ENCODE measurements at places on chromosomes 16 and 17. TPM values are rescaled to one million over a fixed set of nuclear protein-coding genes. Genes with fewer than 3 reads are reported as not detected.

DNA sequence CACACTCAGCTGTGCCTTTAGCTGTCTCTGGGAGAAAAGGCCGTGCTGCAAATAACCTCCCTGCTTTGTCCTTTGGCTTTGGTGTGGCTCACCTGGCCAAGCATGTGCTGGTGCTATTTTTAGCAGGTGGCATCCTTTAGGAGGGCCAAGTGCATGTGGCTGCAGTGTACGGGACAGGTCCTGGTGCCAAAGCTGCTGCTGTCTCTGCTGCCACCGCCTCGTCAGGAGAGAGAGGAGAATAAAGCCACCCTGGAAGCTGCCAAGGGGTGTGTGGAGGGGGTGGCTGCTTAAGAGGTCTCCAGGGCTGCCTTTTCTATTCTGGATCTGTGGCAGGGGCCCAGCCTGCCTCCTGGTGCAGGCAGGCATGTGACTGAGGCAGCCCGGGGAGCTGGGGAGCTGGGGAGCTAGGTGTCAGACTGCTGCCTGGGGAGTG lies 6.2 kb downstream of the AKAP1 start:
- no peak for DNase-seq

- no peak for DNase-seq
These were observed 1.7 kb upstream of the SPEM2 start for GRCh38 chr17:7423679-7424078.

Gene ASPSCR1
- 25.3 TPM for polyA plus RNA-seq

DNA sequence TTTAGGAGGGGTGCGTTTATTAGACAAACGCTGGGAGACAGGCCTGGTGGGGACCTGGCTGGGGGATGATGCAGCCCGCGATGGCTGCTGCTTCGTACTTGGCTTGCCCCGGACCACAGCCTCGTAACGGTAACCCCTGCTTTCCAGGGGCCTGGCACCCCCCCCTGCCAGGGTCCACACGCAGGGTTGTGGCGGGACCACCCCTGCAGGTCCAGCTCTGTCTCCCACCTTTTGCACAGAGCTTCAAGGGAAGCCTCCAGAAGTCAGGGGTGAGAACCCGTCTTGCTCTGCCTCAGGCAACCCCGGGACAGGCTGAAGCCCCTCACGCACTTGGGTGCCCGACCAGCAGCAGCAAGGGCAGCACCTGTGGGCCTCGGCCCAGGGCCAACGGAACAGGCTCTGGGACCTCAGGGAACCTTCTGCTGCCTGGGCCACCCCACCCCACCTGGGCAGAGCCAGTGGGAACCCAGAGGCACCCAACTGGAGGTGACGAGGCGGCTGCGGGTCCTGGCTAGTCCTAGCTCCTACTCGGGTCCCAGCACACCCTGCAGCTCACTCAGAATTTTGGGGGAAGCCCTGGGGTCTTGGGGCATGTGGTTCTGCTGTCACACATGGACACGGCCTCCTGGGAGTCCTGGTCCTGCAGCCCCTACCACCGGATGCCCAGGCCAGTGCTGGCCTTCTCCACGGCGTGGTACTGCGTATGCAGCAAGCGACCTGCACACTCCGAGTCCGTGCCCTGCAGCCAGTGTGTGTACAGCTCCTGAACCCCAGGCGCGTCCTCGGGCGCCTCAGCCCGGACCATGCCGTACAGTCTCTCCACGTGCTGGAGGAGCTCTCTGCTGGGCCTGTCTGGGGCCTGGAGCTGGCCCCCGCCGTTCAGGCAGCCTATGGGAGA lies 3.1 kb downstream of the HAGHL start:
- no peak for DNase-seq

DNA sequence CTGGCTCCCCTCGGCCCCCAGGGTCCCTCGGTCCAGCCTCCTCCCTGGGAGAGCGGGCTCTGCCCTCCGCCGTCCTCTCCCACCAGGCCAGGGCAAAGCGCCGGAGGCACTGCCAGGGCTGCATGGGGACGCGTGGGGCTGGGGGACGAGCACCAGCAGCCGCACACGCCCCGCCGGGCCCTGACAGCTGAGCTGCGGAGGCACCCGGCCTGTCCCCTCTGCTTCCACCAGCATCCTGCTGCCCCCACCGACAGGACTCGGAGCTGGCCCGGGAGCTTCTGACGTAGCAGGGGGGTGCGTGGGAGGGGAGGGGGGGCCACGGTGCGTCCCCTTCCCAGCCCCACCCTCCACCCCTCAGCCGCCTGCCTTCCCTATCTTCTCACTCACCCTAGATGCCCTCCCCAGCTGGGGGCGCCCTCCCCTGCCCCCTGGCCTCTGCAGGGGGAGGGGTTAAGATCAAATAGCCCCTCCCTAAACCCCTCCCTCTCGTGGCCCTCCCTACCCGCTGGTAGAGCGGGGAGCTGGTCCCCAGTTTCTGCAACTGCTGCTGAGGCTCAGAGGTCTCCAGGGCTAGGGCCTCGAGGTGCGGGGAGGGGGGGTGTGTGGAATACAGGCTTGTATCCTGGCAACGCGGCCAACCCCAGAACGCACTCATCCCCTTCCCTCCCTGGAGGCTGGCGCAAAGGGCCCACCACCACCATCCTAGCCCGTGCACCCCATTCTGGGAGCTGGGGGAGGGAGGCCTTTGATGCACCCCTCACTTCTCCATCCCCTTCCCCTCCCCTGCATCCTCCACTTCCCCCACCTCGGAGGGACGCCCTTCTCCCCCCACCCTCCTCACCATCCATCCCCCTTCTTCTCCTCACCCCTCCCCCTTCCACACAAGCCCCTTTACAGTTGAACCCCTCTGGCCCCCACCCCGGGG lies 1.0 kb downstream of the SRCIN1 start:
- DNase-seq: no peak

Gene CCL14
- 18.0 TPM for polyA plus RNA-seq

- DNase-seq: no peak
These were observed 61.8 kb downstream of the BAIAP2 start for GRCh38 chr17:81096741-81097133.

DNA sequence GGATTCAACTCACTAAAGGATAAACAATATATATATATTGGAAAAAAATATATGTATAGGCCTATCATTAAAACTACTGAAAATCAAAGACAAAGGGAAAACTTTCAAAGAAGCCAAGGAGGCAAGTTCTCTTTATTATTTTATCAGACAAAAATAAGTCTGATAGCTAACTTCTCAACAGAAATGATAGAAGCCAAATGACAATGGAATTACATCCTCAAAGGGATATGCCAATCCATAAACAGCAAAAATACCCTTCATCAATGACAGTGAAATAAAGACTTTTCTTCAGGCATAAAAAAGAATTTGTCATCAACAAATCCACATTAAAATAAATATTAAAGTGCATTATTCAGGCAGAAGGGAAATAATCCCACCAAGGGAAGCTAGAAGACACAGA lies 393.4 kb downstream of the ZFHX3 start:
- no peak for DNase-seq

Gene NAGLU
- polyA plus RNA-seq: 14.1 TPM

Gene CNTD1
- 3.4 TPM for polyA plus RNA-seq

Gene WNT9B
- polyA plus RNA-seq: 8.5 TPM

- no peak for DNase-seq
These were observed 49.6 kb downstream of the MGAT5B start for GRCh38 chr17:76917829-76918228.

DNA sequence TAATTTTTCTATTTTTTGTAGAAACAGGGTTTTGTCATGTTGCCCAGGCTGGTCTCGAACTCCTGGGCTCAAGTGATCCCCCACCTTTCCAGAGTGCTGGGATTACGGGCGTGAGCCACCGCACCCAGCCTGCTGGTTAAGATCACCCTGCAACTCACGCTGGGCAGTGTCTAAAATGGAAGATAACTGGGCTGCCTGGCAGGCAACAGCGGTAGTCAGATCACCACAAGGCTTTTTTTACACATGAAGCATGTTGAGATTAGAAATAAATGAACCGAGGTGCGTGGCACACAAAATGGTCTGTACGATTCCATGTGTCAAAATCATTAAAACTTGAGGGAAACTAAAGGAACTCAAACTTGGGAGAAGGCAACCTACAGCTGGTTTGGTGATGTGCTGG lies 26.7 kb downstream of the ZNF276 start:
- no peak for DNase-seq

DNA sequence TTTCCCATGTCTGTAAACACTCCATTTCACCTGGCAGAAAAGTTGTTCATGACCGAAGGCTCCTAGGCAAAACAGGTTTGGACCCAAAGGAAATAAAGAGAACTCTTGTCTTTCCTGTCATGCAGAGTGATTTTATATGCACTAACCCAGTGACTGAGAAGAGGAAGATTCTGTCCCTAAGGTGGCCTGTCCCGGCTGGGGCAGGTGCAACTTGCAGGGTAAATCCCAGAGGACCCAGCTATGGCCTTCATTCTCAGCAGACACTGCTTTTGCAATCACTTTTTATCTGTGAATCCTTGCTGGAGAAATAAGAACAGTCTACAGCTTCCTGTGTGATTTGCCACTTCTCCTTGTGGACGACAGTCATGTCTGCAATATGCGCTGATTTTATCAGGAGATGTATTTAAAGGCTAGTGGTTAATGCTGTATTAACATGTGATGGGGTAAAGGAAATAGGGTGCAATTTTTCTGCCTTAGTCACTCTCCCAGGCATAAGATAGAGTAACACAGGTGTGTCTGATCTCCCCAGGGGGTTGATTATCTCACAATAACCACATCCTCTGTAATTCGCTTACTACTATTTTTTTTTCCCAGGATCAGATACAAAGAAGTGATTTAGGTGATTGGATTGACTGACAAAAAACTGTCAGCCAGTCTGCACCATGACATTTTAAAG lies 696.8 kb upstream of the SOX9 start:
- no peak for DNase-seq

Gene TSPAN10
- polyA plus RNA-seq: 4.0 TPM

DNA sequence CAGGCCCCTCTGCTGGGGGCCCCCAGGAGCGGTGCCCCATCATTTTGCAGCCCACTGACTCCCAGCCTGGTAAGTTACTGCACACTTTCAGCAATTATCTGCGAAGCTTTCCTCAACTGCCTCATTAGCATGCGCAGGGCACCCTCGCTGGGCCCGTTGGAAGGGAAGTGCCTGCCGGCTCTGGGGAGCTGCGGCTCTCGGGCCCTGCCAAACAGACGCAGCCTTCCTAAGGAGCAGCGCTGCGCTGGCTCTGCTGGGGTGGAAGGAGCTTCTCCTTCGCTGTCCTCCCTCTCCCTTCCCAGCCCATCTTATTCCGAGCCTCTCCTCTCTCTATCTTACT lies 71.0 kb downstream of the RBBP6 start:
- peak; percentile 21 for DNase-seq

Gene AATK
- 3.9 TPM for polyA plus RNA-seq

Gene MAP2K6
- 23.4 TPM for polyA plus RNA-seq

DNA sequence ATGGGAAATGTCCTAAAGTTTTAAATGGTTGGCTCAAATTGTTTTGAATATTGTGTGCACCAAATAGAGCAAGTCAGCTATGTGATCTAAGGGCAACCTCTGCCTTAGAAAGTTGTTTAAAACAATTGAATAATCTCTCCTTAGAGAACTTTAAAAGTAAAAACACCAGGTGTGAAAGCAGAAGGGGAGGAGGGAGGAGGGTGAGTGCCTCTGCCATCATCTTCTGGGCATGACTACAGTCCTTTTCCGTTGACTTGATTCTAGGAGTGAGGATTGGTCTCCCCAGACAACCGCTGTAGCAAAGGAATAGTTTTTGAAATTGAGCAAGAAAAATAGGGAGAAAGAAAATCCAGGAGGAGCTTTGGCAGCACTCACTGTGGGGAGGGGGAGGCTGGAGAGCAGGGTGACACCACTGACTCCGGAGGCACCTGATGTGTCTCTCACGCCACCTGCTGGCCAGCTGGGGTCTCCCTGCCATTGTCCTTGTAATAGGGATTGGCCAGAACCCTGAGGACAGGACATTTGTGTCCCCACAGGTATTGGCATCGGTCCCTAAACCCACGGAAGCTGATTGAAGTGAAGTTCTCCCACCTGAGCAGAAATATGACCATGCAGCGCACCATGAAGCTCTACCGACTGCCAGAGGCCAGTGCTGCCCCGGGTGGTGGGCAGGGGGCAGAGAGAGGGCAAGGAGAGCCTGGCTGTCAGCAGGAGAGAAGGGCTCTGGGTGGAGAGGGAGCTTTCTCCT lies 33.3 kb downstream of the PLCD3 start:
- DNase-seq: peak; percentile 83

All from left kidney (tissue), 8 donors.